Activated CD8-positive, alpha-beta memory T cell treated with anti-CD3 and anti-CD28 coated beads for 4 hours (primary cell): ENCODE measurements at places on chromosomes 3 and 15.

DNA sequence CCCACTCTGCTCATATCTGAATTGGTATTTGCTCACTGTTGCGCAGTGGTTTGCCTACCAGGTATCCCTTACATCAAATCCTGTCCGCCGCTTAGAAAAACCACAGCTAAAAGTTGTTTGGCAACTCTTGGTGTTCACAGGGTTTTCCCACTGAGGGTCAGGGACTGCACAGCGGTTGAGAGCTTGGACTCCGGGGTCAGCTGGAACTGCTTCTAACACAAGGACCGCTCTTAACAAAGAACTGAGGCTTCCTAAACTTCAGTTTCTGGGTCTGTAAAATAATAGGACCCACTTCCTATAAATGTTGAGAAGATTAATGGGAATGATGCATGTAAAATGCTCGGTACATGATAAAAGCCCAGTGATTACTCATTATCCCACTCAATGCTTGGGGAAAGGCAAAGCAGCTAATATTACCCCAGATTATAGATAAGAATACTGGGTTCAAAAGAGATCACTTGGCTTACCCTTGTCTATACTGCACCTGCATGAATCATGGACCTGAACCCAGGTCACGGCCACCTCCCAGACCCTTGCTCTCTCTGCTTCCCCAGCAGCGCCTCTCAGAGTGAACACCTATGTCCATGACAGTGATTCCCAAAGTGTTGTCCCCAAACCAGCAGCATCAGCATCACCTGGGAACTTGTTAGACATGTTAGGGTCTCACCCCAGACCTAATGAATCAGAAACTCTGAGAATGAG is 36.1 kb downstream of the LIPC start:
- DNase-seq, result no peak

DNA sequence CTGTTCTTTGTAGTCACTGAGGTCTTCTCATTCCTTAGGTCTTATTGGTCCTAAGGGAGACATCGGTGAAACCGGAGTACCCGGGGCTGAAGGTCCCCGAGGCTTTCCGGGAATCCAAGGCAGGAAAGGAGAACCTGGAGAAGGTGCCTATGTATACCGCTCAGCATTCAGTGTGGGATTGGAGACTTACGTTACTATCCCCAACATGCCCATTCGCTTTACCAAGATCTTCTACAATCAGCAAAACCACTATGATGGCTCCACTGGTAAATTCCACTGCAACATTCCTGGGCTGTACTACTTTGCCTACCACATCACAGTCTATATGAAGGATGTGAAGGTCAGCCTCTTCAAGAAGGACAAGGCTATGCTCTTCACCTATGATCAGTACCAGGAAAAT is 11.6 kb downstream of the ADIPOQ start:
- no peak for DNase-seq

DNA sequence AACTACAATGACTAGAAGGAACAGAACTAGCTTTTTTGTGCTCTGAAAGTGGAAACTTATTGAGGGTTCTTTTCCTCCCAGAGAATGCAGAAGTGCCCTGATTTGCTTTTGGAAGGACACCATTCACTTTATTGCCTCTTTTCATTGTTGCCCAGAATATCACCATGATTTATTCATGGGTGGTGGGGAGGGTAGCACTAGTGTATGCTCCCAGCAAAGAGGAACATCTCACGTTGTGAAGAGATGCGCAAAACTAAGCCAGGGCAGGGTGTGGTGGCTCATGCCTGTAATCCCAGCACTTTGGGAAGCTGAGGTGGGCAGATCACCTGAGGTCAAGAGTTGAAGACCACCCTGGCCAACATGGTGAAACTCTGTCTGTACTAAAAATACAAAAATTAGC is 31.4 kb downstream of the FLNB start:
- no peak for DNase-seq

DNA sequence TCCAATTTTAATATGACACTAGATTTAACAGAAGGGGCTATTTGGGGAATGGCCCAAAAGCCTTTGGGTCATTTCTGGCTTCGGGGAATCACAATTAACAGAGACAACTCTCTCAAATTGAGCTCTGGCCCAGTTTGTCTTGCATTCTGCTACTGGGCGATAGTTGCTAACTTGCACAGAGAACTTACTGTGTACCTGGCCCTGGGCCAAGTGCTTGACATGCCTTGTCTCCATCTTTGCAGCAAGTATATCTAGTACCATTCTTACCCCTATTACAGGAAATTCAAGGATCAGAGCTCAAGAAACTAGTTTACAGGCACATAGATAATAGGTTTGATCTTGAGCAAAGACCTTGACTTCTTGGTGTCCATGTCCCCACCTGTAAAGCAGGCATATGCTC is 175.7 kb downstream of the TMEM108 start:
- no peak for DNase-seq

GRCh38 chr3:77256584-77257503 is 216.9 kb downstream of the ROBO2 start:
- no peak for DNase-seq

GRCh38 chr15:68990231-68990991 is 24.1 kb upstream of the NOX5 start:
- no peak for DNase-seq

DNA sequence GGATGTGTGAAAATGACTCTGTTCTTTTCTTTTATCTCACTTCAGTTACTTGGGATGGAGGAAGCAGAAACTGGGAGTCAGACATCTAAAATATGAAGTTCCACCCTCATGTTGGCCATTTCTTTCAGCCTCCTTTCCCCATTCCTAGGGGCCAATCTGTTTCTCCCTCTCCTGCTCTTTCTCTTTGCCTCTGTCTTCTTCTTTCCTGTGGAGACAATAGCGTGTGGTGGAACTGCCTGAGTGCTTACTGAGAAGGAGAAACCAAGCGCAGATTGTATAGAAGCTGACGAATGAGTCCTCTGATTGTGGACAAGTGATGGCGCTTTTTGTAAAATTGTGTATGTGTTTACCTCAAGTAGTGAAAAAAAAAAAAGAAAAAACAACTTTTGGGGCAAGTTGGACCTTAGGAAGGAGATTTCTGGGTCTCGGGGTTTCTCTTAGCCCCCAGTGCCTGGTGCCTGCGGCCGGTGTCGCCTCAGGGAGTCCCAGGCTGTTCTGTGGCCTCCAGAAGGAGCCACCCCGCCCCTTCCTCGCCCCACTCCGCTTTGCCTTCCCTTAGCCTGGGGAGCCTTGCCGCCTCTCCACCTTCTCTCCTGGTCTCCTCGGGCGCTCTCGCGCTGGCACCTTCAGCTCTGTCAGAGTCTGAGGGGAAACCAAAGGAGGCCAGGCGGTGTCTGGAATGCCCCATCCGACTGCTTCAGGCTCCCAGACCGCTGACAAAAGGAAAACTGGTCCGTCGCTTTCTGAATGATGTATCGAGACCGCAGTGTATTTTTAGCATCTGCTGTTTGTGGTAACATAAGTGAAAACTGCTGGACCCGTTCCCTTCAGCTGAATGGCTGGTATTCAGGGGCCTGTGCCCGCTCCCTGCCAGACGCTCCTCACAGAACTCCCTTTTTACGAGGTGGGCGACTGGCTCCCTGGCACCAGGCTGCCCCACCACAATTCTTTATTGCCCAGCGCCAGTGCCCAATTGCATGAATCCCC is 30.1 kb downstream of the SCG5 start:
- DNase-seq, result no peak
